Breast epithelium (tissue), 4 donors: ENCODE measurements at places on chromosomes 16 and 17. TPM values are rescaled to one million over a fixed set of nuclear protein-coding genes. Genes with fewer than 3 reads are reported as not detected.

- peak; percentile 20 for DNase-seq
These were observed 19.0 kb downstream of the MAP2K3 start for GRCh38 chr17:21303441-21304065.

- no peak for DNase-seq
These were observed 15.1 kb upstream of the RASD1 start for GRCh38 chr17:17511293-17511741.

DNA sequence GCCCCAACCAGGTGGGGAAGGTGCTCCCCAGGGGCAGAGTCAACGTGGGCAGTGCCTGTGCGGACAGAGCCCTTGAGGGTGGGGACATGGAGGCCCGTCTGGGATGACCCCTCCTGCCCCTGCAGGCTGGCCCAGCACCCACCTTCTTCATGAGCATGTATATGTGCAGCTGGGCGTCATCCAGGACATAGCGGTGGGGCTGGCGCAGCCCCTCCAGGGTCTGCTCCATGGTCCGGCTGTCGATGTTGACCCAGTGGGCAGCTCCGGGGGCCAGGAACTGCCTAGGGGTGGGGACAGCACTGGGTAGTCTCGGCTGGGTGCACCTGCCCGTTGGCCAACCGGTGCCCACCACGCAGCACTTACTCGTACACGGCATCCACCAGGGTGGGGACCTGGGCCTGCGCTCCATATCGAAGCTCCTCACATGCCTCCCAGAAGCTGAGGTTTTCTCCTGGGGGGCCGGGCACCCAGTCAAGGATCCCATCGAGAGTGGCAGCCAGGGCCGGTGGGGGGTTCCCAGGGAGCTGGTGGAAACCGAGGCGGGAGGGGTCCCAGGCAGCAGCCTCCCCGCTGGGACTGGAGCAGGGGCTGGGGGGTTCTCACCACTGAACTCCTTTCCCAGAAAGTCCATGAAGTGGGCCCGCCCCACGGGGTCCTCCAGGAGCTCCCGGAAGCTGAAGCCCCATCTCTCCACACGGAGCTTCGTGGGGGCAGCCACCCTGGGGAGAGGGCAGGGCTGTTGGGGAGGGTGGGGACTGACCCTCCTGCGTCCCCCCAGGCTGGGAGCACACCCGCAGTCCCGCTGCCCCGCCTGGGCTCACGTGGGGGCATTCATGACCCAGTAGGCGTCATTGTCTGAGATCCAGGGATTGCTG, 5.1 kb downstream of the RGS11 start:
- no peak for DNase-seq

DNA sequence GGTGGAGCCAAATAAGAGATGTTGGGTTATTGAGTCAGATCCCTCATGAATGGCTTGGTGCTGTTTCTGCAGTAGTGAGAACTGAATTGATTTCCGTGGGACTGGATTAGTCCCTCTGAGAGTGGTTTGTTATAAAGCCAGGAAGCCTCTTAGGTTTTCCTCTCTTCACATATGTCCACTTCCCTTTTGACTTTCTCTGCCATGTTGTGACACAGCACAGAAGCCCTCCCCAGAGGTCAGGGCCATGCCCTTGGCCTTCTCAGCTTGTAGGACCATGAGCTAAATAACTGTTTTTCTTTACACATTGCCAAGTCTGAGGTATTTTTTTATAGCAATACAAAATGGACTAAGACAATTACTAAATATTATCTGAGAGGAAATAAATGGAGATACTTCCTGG, 10.3 kb upstream of the HAPSTR1 start:
- DNase-seq, result no peak

- no peak for DNase-seq
These were observed 323.3 kb upstream of the TNRC6C start for GRCh38 chr17:77635176-77635575.

DNA sequence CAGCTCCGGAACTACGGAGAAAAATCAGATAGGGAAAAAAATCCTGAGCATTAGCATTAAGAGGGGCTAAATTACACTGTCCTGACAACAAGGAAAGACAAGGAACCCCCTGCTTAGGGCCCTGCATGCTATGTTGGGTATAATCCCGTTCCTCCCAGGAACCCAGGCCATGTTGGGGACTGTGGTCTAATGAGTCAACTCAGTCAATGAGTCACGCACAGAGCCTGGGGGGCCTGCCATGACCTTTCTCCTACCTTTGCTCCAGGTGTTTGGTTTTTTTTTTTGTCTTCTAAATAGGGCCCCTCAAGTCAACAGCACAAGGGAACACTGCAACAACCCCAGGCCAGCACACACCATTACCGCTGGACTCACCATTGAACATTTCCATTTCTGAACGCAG, 8.9 kb upstream of the ZNF200 start:
- no peak for DNase-seq

GRCh38 chr16:27365142-27366089, 36.6 kb upstream of the IL21R start:
- no peak for DNase-seq

GRCh38 chr17:82449883-82450356, 632 bp downstream of the CYBC1 start:
- DNase-seq, result no peak

GRCh38 chr16:3797904-3798811, 80.8 kb upstream of the TRAP1 start:
- no peak for DNase-seq

- no peak for DNase-seq
These were observed 1.1 kb downstream of the CD300H start for GRCh38 chr17:74566132-74566753.

GRCh38 chr16:55212791-55213190, 111.2 kb upstream of the IRX6 start:
- no peak for DNase-seq

DNA sequence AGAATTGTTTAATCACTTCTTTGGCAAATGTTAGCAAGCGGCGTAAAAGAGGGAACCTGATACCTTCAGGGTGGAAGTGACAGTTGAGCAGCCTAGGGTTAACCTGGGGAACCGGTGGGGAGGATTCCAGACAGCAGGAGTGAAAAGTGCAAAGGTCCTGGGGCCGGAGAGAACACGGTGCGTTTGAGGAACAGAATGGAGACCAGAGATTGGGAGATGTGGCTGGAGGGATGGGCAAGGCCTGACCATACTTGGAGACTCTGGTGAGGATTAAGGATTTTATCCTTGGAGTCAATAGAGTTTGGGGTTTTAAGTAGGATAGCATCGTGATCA, 2.3 kb upstream of the ZNF500 start:
- DNase-seq, result no peak

GRCh38 chr16:66516509-66516807, 33.5 kb downstream of the TK2 start:
- no peak for DNase-seq

DNA sequence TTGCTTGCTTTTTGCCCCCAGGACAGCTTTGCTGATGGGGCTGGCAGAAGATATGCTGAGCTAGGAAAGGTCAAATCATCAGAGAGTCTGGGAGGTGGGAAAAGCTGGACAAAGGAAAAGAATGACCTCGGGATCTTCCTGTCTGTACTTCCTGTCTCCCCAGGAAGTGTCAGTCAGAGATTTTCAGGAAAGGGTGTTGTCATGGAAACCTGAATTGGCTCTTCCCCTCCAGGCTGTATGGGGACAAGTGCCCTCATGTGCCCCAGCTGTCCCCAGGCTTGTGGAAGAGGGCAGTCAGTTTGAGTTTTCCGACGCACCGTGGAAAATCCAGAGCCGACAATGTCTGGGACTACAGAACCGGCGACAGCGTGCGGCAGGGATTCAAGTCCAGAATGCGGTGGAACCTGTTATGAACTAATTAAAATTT, 122.7 kb upstream of the ZFHX3 start:
- DNase-seq, result no peak

DNA sequence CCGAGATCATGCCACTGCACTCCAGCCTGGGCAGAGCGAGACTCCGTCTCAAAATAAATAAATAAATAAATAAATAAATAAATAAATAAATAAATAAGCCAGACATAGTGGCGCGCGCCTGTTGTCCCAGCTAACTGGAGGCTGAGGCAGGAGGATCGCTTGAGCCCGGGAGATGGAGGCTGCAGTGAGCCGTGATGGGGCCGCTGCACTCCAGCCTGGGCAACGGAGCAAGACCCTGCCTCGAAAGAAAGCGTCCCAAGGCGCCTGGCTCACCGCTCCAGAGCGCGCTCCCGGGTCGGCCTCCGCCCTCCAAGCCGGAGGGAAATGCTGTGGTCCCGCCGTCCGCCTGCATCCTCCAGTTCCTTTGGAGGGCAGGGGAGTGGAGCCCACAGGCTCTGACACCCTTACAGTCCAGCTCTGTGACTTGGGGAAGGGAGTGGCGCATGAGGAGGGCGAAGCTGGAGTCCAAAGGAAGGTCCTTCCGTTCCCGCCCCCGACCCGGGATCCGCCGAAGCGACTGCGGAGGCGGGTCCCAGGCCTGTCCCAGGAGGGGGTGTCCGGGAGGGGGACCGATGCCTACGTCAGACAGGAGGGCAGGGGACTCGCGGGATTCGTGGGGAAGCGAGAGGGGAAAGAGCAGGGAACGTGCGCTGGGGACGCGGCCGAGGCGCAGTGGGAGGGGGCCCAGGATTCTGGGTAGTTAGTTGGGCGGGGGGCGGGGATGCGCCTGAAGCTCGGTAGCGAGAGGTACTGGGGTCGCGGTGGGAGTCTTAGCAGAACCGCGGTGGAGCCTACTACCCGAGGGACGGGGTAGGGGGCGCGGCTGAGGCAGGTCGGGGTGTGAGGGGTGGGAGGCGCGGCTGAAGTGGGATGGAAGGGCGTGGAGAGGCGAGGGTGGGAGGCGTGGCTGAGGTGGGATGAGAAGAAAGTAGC, 8.4 kb upstream of the TRPV2 start:
- DNase-seq, result peak; percentile 36

DNA sequence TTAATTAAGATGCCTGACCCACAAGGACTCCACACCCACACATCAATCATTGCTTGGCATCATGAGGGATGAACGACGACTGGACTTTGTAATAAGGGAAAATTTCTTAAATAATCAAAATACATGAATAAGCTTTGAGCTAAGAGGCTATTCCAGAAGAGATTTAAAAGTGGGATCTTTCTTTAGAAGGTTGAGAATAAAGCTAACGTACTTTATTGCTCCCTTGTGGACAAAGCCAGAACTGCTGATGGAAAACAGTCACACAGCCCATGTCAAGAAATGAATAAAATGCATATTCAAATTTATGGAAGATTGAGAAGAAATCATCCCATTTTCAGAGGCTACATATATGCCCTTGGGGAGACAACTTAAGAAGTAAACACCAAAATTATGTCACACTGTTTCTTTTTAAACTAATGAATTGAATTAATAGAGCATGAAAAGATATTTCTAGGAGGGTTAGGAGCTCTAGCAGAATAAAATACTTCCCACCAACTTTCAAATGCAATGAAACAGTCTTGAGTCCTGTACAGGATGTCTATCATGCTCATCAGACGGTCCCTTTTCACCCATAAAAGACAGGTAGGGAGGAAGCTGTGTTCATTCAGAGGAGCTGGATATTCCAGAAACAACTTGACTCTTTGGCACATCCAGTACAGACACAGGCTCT, 60.2 kb upstream of the PHOSPHO1 start:
- no peak for DNase-seq

- no peak for DNase-seq
These were observed 34.9 kb downstream of the CHD9 start for GRCh38 chr16:53089434-53090285.

DNA sequence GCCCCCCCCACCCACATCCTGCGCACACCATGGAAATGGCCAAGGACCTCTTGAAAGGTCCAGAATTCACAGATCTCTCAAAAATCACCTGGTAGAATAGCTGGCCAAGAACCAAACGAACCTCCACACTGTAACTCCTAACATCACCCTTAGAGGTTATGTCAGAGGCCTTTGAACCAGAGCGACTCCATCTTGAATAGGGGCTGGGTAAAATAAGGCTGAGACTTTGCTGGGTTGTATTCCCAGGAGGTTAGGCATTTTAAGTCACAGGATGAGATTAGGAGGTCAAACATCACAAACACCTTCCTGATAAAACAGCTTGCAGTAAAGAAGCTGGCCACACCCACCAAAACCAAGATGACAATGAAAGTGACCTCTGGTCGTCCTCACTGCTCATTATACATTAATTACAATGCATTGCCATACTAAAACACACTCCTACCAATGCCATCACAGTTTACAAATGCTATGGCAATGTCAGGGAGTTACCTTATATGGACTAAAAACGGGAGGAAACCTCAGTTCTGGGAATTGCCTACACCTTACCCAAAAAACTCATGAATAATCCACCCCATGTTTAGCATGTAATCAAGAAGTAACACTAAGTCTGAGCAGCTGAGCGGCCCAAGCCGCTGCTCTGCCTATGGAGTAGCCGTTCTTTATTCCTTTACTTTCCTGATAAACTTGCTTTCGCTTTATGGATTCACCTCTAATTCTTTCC, 34.8 kb downstream of the SYCE1L start:
- DNase-seq, result no peak

GRCh38 chr17:51346218-51346982, 86.1 kb downstream of the UTP18 start:
- no peak for DNase-seq

DNA sequence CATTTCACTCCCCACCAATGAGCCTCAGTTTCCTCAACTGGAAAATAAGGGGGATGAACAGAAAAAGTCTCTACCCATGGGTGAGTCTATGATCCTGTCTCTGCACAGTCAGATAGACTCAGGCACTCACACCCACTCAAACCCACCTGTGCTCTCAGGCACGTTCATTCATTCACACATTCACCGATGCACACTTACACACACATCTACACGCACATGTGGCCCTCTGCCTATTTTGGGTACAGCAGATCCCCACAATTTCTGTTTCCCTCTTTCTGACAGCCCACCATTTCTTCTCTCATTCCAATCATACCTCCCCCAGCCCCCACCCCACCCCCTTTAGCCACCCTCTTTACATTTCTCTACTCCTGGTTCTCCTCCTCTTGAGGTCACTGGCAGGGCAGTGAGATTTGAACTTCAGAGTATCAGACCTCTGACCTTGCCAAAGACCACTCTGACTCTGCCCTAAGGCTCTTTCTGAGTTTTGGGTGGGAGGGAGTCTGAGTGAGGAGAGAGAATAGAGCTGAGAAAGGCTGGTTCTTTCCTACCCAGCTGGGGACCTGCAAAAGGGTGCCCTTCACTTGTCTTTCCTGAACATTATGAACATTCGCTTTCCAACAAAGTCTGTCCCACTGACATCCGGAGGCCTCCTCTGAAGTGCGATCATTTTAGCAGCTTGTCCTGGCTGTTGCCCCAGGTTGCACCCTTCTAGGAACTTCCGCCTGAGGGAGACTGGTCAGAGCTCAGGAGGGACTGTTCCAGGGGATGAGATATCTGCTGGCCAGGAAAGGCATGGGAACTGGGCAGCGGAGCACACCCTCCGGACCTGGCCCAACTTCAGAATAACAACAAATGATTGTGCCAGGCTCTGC, 10.1 kb upstream of the COL1A1 start:
- no peak for DNase-seq

Gene CDH3
- total RNA-seq, result 0.32 TPM

Gene ITGAD
- total RNA-seq, result 0.16 TPM

Gene PLD2
- 17.1 TPM for total RNA-seq

Gene ST6GALNAC2
- total RNA-seq, result 10.5 TPM

Gene CD300E
- 0.29 TPM for total RNA-seq
